ENCODE measurements at places on chromosomes 16 and 17.

GRCh38 chr17:16980813-16981731 lies 9.2 kb upstream of the TNFRSF13B start:
- DNase-seq, result peak; percentile 47

DNA sequence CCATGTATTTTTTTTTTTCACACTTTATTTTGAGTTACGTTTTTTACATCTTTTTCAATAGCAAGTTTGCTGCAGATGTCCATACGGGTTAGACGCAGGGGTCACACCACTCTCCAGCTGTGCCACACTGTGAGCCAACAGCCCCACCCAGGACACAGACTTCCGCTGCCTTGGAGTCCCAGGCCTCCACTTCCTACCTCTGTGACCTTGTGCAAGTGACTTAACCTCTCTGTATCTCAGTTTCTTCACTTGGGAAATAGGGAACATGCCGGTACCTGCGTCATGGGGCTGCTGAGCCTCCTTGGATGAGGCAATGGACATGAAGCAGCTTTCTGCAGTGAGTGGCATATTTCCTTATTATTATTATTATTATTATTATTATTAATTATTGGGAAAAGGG lies 3.3 kb upstream of the PITPNA start:
- no peak for DNase-seq

DNA sequence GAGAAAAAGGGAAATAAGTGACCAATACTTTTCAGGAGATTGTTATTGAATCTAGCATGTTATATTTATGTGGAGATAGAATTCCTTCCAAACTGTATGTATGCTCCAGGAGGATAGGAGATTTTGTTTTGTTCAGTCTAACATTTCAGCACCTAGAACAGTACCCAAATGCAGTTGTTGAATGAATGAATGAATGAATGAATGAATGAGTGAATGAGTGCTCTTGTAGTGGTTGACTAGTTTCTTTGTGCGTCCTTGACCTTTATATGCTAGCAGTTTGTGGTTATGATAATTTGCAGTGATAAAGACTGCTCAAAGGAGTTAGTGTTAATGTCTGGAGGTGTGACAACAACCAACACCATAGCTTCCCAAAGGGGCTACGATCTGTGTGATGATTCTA lies 663.5 kb upstream of the GOT2 start:
- DNase-seq, result no peak

DNA sequence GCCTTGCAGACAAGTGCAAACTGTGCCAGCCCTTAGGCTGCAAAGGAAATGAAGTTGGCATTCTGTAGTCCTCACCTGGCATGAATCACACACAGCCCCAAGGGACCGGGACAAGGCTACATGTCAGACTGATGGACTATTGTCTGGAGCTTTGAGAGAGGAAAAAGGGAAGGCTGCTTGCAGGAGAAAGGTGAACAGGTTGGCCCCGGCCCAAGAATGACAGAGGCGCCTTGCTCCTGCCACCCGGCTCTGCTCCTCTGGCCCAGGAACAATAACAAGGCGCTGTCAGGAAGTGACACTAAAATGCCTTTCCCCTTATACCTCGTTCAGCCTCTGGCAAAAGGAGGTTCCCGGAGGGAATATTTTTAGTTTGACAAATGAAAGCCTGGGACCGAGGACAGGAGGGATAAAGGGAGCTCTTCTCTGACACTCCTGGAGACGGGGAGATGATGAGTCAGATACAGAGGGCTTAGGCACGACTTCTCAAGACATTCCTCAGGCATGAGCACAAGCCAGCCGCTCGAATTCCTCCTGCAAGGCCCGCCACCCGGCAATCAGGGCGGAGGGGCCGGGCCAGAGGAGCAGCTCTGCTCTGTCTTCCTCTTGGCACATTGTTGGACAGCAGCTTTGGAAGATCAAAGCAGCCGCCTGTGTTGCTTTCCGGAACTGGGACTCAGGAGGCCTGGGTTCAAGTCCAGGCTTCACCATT lies 105.8 kb downstream of the NOG start:
- DNase-seq, result peak; percentile 100

GRCh38 chr17:62840871-62841270 lies 32.8 kb upstream of the MARCHF10 start:
- no peak for DNase-seq

GRCh38 chr16:72930396-72930795 lies 117.5 kb downstream of the ZFHX3 start:
- DNase-seq, result no peak

GRCh38 chr16:22220714-22221113 lies 14.6 kb downstream of the EEF2K start:
- no peak for DNase-seq

- DNase-seq, result no peak
Measured at GRCh38 chr16:57941016-57941664, 29.8 kb downstream of the CNGB1 start.

DNA sequence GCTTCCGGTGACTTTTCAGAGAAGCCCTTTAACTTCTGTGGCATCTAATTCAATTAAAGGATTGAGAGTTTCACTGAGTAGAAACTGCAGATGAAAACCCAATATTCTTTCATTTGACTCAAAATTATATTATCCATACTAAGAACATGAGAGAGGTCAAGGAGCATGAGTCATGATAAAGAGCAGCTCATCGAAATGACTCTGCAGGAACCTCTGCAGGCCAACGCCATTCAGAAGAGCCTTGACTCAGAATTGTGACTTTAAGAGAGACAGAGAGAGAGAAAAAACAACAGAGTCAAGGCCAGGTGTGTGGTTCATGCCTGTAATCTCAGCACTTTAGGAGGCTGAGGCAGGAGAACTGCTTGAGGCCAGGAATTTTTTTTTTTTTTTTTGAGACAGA lies 417.2 kb upstream of the XYLT1 start:
- DNase-seq, result peak; percentile 2

DNA sequence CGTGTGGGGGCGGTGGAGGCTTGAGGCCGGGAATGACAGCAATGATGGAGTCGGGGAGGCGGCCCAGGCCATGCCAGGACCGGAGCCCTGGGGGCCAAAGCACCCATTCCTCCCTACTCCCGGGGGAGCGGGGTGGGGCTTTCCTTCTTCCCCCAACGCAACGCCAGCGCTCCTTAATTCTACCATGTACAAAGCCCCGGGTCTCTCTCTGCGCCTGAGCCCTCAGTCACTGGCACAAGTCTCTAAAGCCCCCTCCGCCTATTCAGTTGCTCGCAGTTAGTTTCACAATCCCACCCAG lies 245 bp upstream of the RNF227 start:
- no peak for DNase-seq

- DNase-seq, result no peak
Measured at GRCh38 chr16:9597967-9598730, 506.7 kb downstream of the HAPSTR1 start.

- DNase-seq, result no peak
Measured at GRCh38 chr17:63113167-63113566, 147.1 kb downstream of the TANC2 start.

Data from EL (cell line).